ENCODE measurements at places on chromosomes 3 and 15.

DNA sequence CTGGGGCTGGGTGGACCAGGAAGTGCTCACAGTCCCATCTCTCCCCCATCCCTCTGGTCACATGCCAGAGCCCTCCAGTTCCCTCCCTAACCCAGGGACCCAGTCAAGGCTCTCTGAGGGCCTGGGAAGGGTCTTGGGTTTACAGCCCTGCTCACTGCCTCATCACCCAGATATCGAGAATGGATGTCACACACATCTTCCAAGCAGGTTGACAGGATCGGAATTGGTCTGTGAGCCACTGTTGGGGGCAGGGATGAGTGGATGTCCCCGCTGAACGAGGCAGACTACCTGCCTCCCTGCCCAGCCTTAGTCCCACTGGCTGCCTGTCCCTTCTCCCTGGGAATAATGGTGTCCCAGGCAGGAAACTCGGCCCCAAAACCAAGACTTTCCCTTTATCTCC lies 20.0 kb upstream of the GOLGA6C start:
- no peak for DNase-seq

DNA sequence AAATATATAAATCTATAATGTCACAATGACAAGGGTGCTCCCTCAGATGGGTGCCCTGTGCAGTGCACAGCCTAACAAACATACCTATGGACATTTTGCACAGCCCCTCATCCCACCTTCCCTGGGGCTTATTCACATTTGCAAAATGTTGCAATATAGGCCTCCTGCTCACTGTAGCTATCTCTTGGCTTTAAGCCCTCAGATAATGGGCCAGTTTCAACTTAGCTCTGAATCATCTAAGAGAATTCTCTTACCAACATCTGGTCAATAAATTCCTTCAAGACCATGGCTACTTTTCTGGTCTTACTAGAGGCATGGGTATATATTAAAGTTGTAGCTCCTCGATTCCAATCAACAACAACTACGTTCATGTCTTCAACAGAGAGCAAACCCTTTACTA lies 17.9 kb downstream of the LIPH start:
- DNase-seq = no peak

GRCh38 chr15:101148166-101148880 lies 103.5 kb downstream of the CHSY1 start:
- no peak for DNase-seq

DNA sequence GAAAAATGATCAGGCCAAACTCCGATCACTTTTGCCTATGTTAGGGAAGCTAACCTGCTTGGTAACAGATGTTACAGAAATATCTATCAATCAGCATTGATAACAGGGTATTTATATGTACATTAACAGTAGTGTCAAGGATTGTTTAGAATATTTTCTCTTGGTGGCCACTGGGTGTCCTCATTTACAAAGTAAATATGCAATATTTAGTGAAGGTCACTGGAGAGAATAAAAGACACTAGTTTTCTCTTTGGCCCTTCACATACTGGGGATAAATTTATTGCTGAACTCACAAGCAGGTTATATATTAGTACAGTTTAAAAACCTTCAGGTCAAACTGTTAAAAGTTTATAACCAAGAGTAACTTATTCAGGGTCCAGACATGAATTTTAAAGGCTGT lies 69.0 kb downstream of the TIGIT start:
- DNase-seq = peak; percentile 45

DNA sequence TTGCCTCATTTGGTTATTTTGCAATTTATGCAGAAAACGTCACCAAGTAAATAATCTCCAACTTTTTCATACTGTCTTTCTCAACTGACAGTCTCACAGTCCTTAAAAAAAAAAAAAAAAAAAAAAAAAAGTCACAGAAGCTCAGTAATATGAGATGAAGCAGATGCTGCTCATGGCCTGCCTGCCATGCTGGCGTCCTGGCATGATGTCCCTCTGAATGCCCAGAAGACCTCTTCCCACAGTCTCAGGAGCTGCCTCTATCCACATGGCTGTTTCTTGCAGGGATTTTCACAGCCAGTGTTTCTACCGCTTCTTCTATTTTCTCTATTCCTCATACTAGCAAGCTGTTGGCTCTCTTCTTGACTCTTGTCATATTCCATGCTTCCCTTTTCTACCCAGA lies 87.7 kb downstream of the TGFBR2 start:
- DNase-seq = no peak
